ENCODE measurements at places on chromosomes 1 and 21.

GRCh38 chr1:8583031-8583430 is 234.4 kb downstream of the RERE start:
- no peak for DNase-seq

DNA sequence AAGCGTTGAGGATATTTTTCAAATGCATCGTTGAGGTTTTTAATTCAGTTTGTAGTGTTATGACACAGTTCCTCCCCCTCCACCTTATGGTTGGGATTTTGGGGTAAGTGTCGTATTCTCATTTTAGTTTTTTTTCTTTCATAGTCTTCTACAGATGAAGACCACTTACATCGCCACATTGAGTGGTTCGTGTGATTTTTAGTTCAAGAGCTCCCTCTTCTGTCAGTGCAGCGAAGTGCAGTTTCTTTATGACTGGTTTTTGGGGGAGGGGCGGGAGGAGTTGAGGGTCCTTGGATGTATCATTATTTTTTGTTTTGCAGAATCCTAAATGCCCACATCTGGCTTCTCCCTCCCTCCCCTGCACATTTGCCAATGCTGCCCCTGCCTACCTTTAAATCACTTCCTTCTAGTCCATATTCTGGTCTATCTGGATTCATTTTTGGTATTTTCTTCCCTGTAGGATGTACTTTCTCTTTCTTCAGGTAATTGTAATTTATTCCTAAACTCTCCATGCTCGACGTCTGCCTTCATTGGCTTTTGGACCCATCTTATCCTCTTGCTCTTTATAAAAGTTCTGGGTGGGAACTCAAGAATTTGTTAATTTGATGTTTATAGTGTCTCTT is 433.1 kb downstream of the CAMTA1 start:
- no peak for DNase-seq

- DNase-seq, result no peak
Observed at GRCh38 chr1:224068458-224069072, 45.3 kb upstream of the FBXO28 start.

DNA sequence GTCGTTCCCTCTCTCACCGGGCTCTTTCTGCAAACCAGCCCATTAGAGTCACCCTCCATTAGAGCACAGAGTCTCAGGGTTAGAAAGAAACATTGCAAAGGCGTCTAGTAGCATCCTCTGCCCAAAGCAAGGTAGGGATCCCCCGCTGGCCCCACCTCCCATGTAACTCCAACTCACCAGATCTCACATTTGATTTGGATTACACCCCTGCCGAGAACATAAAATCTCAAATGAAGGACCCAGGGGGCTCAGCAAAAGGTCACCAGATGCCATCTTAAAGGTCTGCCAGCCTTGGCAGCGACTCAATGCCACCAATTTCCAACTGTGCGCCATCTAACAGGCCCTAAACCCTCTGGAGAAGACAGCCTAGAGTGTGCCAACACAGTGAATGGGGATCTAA is 14.1 kb downstream of the C1orf87 start:
- no peak for DNase-seq

GRCh38 chr1:237664348-237664747 is 226.4 kb downstream of the ZP4 start:
- DNase-seq, result no peak

DNA sequence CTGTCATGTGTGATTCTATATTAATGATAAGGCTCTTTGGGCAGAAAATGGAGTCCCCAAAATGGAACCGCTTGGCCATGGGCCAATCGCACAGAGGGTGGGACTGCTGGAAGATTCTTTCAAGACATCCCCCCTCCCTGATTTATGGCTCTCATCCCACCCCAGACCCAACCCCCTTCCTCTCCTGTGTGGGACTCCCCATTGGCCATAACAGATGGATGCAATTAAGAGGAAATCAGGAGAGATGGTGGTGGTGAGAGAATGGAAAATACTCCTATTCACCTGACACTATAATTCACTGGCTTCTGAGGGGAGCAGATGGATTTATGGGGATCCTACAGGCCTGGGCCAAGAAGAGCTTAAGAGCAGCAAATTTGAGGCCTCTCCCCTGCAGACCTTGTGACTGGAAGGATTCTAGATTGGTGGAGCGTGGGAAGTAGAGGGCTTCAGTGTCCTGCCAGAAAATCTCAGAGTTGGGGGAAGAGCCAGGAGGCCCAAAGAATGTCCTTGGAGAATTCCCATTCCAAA is 1.7 kb downstream of the IGFN1 start:
- DNase-seq, result no peak

DNA sequence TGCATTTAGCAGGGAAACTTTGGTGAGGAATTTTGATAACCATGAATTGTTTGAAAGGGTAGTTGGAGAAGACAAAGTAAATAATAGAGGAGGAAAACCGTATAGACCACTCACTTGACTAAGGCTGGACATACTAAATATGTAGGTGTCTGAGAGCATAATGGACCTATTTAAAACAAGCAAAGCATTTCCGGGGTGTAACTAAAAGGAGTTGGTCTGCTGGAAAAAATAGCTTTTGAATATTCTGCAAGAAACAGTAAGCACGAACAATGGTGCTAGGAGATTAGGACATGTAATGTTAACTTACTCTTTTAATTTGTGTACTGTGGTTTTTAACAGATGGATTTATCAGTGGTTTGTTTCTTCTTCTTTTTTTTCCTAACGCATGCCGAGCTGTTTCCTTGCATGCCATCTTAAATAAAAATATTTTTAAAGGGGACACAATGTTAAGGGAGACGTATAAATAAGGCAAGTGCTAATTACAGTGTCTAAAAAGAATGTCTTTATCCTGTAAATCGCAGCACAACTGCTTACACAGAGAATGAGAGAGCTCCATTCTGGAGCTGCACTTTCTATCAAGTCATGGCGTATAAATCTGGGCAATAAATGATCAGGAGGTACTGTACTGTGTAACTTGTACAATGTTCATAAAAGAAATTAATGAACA is 492.1 kb downstream of the LMO4 start:
- DNase-seq, result no peak

DNA sequence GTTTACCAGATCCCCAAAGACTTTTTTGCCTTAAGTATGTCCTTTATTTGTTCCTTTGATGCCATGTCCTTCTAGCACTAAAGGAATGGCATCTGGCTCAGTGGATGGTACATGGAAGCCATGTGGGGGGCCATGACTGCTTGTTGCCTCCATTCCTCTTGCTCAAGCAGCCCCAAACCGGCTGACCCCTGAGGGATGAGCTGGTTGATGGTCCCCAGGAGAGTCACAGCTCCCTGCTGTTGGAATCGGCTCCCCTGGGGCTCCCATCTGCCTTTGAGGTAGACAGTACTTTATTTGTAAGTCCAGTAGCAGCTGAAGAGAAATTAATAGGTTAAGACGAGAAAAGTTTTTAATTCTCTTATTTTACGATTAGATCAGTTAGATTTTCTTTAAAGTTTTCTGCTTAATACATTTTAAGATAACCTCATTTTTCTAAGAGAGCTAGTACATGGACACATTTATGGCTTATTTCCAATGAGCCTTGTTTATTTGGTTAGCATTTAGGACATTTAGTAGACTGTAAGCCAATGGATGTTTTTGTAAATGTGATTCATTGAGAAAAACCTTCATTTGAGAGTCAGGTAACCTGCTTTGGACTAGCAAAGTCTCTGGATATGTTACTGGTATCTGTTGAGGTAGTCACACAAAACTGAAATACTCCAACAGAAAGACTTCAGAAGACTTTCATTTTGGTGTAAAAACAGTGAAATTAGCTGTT is 88.2 kb downstream of the CAMTA1 start:
- DNase-seq, result no peak

- peak; percentile 57 for DNase-seq
Observed at GRCh38 chr1:3312898-3313575, 141.4 kb upstream of the ARHGEF16 start.

GRCh38 chr1:232462213-232462612 is 167.7 kb downstream of the SIPA1L2 start:
- DNase-seq, result no peak

DNA sequence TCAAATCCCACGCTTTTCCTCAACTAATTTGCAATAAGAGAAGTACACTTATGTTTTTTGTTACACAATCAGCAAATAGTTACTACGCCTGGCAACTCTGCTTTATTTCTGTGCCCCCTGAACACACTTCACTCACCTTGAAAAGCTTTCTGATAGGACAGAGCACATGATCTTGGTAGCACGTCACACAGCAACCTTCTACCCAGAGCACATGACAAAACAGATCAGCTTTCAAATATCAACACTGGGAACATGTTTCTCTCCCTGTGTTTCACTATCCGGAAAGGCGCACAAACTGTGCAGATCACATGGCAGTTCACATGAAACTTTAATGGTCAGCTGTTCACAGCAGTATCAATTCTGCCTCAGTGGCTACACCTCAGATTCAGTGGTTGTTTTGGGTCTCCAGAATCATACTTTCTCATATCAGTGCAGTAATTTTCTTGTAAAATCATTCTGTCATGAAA is 2.2 kb downstream of the SLC19A2 start:
- no peak for DNase-seq

DNA sequence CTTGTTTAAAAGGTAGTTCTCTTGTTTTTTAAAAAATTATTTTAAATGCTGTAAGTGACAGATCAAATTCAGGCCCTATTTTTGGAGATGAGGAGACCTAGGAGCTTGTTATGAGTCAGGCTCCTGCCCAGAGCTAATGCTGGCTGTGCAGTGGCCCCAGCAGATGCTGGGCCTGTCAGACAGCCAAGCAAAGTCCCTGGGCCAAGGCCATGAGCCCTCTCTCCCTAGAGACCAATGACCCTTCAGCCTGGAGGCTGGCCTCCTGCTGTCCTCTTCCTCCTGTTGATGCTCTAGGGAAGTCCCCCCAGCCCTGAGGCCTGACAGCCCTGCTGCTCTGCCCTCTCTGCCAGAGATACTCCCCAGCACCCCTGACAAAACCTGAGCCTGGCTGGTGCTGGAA is 128.1 kb upstream of the CTTNBP2NL start:
- no peak for DNase-seq

GRCh38 chr1:220673921-220674320 is 16.2 kb upstream of the C1orf115 start:
- no peak for DNase-seq

DNA sequence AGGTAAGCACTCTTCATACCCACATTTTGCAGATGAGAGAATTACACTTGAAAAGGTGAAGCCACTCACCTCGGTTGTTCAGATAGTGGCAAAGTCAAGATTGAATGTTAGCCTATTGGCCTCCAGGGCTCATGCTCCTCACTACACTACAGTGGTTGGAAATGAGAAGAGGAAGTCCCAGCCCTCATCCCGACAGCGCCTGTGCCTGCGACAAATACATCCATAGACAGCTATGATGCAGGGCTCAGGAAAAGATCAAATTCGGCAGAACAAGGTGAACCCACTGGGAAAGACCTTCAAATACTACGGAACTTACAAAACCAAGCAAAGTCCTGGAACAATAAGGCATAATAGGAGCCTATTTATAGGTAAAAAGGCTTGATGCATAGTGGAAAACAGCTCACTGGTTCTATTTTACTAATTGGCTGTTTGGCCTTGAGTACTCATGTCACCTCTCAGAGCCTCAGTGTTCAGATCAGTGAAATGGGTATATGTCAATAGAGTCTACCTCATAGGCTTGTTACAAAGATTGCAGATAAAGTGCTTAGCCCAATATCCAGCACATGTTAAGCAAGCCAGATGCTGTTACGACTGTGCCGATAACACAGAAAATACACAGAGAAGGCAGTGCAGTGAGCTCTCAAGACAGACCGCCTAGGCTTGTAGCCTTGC is 3.5 kb downstream of the SPOCD1 start:
- DNase-seq, result no peak

GRCh38 chr1:66552287-66552686 is 18.3 kb downstream of the SGIP1 start:
- no peak for DNase-seq

DNA sequence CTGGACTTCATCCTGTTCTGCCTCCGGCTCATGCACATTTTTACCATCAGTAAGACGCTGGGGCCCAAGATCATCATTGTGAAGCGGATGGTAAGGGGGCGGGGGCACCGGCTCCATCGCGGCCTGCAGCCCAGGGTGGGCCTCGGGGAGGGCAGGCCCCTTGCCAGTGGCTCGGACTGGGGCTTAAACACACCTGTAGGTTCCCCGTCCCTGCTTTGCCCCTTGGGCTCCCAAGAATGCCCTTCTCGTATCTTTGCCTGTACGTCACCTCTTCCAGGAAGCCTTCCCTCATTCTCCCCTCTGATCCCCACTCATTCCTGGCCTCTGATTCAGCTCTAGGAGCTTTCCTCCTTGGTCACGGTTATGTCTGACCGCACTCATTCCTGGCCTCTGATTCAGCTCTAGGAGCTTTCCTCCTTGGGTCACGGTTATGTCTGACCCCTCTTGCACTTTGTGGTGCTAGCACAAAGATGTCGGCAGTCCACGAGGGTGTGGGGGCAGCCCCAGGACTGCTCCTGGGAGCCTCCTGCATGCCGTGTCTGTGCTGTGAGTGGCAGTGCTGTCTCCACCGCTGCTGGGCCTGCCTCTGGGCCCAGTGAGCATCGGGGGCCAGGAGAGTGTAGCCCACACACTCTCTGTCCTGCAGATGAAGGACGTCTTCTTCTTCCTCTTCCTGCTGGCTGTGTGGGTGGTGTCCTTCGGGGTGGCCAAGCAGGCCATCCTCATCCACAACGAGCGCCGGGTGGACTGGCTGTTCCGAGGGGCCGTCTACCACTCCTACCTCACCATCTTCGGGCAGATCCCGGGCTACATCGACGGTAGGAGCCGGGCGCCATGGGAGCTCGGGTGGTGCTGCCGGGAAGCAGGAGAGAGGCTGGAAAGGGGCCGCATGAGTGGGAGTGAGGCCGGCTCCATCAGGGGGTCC is 49.1 kb upstream of the LRRC3 start:
- no peak for DNase-seq

- no peak for DNase-seq
Observed at GRCh38 chr1:209404577-209404976, 178.9 kb upstream of the CAMK1G start.

DNA sequence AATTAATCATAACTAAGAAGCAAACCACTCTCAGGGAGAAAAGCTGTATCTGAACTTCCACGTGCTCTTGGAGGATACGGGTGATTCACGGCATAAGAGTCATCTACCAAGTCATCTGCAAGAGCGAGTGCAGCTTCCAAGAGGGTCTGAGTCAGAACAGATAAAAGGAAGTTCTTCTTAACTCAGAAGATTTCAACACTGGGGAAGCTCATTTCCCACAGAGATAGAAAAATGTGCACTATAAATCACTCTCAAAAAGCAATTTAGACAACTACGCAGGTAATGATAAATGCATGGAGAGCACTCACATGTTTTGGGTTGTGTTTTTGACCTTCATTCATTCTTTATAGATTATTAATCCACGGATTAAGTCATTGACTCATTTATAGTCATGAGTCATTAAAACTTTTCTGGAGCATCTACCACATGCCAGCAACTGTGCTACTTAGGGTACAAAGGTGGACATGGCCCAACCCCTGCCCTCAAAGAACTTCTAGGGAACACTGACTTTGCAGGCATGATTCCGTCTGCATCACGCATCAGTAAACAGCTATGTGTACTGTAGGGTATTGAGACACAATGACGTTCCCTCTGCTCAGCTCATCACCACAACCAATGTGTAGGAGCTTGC is 20.8 kb downstream of the KCNJ15 start:
- DNase-seq, result no peak
